ENCODE measurements at places on chromosomes 5 and 9.

DNA sequence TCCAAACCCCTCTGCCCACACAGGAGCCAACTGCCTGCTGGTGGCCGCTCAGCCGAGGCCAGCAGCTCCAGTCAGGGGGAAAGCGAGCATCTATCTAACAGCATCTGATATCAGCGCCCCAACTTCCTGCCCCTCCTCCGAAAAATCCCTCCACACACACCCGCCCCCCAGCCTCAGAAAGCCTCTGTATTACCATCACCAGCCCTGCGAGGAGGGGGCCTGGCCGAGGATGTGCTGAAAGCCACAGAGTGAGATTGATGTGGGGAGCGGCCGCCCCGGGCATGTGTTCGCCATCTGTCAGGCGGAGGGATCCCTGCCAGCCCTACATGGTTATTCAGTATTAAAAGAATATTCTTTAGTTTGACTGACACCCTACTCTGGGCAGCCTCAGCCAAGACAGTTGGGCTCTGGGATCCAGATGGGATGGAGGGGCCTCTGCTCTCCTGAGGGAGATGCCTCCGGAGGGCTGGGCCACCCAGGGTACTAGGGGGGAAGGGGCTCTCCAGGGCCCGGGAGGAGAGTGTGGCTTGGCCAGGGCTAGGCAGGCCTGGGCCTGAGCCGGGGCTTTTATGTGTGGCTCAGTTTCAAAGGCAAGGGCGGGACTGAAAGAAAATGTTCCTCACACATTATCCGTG, 98.0 kb downstream of the HSD17B3 start:
- peak; percentile 60 for DNase-seq

- DNase-seq, result no peak
Measured at GRCh38 chr9:105116052-105116868, 128.2 kb upstream of the SLC44A1 start.

- DNase-seq, result peak; percentile 82
Measured at GRCh38 chr9:3954331-3955304, 345.2 kb downstream of the GLIS3 start.

GRCh38 chr5:14445576-14446290, 135.9 kb upstream of the OTULINL start:
- DNase-seq, result peak; percentile 78

- peak; percentile 55 for DNase-seq
Measured at GRCh38 chr5:60178101-60178500, 284.6 kb upstream of the PDE4D start.
